ENCODE measurements at places on chromosomes 5 and 9.

GRCh38 chr9:26243726-26244125 lies 565.5 kb upstream of the TUSC1 start:
- no peak for DNase-seq

- DNase-seq, result no peak
Measured at GRCh38 chr5:113678924-113679575, 165.6 kb downstream of the YTHDC2 start.

- peak; percentile 89 for DNase-seq
Measured at GRCh38 chr9:126248680-126249079, 77.9 kb upstream of the MVB12B start.

- DNase-seq, result no peak
Measured at GRCh38 chr9:136603901-136604814, 58.3 kb upstream of the NOTCH1 start.

DNA sequence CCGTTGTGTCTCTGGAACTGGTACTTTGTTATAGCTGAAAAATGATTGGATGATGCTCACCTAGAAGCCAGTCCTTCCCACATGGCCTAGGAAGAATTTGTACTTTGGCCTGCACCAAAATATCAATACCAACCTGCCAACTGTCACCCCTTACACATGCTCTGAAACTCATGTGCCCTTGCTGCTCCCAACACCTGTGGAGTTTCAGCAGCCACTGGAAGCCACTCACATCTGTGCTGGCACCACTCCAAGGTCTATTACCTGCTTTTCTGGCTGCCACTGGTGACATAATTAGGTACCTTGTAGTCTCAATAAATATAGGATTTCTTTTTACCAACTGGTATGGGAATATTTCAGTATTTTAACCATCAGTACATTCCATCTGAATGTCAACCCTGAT lies 363.6 kb downstream of the SH3GL2 start:
- DNase-seq, result no peak

DNA sequence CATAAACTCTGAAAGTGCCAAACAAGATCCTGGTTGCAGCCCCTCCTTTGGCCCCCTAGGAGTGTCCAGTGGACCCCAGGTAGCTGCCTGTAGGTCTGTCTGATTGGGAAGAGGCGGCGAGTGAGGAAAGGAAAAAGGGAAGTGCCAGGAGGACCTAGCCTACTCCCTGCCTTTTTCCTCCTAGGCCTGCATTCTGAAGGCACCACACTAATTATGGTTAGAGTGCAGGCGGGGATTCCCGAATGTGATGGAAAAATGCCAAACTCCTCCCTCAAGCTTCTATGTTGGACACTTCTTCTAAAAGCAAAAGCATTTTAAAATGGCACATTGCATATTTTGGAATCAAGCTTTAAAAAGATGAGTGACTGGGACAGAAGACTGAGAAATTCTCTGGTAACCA lies 83.2 kb upstream of the SMIM15 start:
- DNase-seq, result no peak

GRCh38 chr5:55763746-55764420 lies 26.0 kb downstream of the DDX4 start:
- DNase-seq, result no peak

DNA sequence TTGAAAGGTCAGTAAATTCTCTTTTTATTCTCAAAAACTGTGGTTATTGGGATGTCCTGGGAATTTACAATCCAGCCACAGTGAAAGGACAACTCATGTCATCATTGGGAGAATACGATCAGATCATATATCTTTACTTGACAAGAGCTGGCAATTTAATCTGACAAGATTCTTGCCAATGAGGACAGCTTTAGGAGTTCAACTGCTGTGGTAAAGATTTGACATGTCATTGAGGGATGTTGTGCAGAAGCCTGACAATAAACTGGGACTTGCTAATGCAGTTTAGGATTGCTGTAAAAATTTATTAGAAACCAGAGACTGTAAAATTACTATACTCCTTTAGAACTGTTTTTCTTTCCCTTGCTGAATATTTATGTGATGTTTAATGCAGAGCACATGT lies 1131.0 kb downstream of the MAT2B start:
- DNase-seq, result no peak

DNA sequence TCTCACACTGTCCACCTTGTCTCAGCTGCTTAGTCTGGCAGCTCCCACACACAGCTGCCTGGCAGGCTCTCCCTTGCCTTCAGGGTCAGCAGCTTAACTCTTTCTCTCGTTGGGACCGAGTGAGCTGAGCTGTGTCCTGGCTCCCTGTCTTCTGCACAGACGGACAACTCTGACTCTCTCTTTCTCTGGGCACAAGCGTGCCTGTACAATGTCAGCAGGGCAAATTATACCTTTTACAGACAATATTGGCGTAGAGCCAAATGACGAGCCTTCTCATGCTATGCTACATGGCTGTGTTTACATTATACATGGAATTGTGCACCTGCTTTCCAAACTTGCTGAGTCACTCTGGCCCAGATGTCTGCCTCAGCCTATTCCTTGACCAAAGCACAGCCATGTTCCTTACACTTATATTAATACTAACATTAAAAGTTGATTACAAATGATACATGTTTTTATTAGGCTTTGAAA lies 188.6 kb downstream of the CYLC2 start:
- DNase-seq, result no peak

- DNase-seq, result peak; percentile 98
Measured at GRCh38 chr5:163459819-163460561, at the start of gene NUDCD2. TSS of gene NUDCD2 (minus strand) at chr5:163460102. CDS start at chr5:163460050, 52 bp downstream.

DNA sequence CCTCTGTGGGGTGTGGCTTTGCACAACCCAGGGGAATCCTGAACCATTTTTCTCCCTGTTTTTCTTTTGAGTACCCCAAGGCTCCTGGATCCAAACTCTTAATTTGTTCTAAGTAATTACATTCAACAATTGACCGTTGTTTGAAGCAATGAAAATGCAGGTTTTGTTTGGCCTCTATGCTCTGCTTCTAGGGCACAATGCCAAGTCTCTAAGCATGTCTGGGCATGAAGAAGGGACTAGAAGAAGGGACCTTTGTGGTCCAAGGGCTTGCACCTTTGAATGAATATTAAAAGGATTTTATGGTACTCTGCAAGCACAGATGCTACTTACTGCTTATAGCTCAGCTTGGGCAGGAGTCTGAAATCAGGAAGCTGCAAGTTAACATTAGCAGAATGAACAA lies 6.6 kb upstream of the ENC1 start:
- DNase-seq, result no peak

GRCh38 chr5:14614490-14614889 lies 32.9 kb downstream of the OTULINL start:
- DNase-seq, result no peak

GRCh38 chr5:57862471-57862911 lies 379.9 kb upstream of the ACTBL2 start:
- no peak for DNase-seq

DNA sequence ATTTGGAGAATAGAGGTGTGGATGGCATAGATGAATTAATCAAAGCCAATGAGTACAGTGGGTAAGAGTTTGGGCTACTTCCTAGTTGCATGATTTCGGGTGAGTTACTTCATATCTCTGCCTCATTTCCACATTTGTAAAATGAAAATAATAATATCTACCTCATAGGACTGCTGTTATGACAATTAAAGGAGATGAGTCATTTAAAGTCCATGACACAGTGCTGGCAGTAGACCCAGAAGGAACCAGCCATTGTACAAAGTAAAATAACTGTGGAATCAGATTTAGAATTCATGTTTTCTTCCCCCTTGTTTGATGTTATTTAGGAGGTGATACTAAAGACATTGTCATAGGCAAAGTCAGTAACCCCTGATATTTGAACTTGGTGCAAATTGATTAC lies 139.5 kb upstream of the SLC27A6 start:
- no peak for DNase-seq

DNA sequence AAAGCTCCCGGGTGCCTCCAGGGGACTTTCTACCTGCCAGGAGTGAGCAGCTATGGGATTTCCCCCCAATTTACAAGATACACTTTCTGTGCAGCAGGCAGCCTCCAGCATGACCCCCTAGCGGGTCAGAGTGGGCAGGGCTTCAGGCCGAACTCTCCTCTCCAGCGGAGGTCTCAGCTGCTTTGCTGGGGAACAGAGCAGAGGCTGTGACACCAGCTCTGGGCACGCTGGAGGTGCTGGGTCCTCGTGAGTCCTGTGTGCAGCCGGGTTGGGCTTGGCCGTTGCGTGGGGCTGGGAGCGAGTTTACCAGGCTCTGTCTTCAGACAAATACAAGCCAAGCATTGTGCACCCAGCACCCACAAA lies 2.9 kb downstream of the NRARP start:
- DNase-seq, result no peak

DNA sequence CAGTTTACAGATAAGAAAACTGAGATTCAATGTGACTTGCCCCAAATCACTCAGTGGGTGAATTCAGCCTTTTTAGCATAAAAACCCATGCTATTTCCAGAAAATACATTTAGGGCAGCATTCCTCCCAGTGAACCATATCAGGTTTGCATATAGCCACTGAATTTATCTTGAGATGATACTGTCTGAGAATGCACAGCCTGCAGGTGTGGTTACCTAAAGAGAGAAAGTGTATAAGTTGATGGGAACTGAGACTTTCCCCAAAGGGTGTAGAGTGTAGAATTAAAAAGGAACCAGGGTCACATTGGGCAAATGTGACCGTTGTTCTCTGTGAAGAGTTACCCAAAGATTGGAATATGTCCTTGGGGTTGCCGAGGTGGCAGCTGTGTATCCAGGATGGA lies 100.0 kb upstream of the PIK3R1 start:
- DNase-seq, result no peak

DNA sequence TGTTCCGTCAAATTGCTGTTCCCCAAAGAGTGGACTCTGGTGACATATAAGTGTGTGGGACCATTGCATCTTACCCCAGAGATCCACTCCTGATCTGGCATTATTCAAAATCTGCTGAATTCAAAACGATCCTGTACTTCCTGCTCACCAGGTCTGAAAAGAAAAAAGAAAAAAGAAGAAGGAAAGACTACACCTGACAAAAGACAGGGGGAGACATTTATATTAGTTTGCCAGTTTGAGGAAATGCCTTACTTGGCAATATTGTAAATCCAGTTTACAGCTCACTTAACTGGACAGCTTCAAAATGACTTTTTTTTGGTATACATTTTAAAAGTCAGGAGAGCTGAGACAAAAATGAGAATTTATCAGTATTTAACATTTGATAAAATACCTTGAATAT lies 15.0 kb upstream of the GRHPR start:
- no peak for DNase-seq

GRCh38 chr9:80811003-80811402 lies 878.3 kb downstream of the TLE1 start:
- peak; percentile 10 for DNase-seq

GRCh38 chr5:96702503-96703383 lies 40.6 kb downstream of the CAST start:
- peak; percentile 79 for DNase-seq

- DNase-seq, result no peak
Measured at GRCh38 chr5:36045895-36046294, 20.8 kb downstream of the UGT3A2 start.

- DNase-seq, result no peak
Measured at GRCh38 chr9:17723656-17724055, 144.8 kb downstream of the SH3GL2 start.

GRCh38 chr5:59837071-59837470 lies 56.5 kb downstream of the PDE4D start:
- no peak for DNase-seq

GRCh38 chr9:96122751-96123150 lies 179.2 kb downstream of the HSD17B3 start:
- peak; percentile 51 for DNase-seq

DNA sequence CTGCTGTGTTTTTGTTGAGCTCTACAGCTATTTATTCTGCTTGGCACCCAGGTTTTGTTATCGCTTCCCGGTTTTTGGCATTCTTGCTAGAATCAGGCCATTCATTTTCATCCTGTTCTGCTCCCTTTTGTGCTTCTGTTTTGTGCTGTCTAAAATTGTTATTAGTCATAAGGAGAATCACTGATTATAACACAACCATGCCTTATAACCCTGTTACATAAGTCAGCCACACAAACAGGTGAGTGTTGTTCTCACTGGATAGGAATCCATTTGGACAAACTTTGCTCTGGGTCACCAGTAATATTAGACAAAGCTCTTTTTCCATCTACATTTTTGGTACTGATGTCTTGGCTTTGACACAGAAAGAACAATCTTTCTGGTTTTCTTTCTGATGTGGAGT lies 622.8 kb downstream of the PSAT1 start:
- DNase-seq, result no peak

DNA sequence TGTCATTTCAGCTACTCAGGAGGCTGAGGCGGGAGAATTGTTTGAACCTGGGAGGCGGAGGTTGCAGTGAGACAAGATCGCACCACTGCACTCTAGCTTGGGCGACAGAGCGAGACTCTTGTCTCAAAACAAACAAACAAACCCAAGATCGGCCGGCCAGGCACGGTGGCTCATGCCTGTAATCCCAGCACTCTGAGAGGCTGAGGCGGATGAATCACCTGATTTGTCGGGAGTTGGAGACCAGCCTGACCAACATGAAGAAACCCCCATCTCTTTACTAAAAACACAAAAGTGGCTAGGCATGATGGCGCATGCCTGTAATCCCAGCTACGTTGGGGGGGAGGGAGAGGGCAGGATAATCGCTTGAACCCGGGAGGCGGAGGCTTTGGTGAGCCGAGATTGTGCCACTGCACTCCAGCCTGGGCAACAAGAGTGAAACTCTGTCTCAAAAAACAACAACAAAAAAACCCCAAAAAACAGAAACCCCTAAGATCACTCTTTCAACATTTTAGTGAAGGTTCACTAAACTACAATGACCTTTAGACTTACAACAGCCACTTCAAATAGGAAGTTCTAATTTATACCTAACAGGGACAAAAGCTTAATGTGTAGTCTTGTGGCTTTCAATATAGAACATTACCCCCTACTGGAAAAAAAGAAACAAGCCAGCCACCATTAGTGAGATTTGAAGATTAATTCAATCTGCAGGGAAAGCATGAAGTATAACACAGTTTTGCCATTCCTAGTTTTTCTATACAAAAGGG lies 7.0 kb downstream of the HSPA9 start:
- peak; percentile 30 for DNase-seq

GRCh38 chr9:79975621-79976256 lies 404.0 kb downstream of the TLE4 start:
- no peak for DNase-seq

All from non-pigmented ciliary epithelial cell (primary cell).